Activated CD8-positive, alpha-beta memory T cell treated with anti-CD3 and anti-CD28 coated beads for 1 hour (primary cell): ENCODE measurements at places on chromosomes 16 and 17.

GRCh38 chr16:75556431-75556950 lies 439 bp upstream of the TMEM231 start:
- DNase-seq, result no peak

GRCh38 chr16:73033271-73033998 lies 14.5 kb downstream of the ZFHX3 start:
- DNase-seq, result no peak

GRCh38 chr16:27429981-27430441 lies 28.0 kb downstream of the IL21R start:
- DNase-seq, result no peak

DNA sequence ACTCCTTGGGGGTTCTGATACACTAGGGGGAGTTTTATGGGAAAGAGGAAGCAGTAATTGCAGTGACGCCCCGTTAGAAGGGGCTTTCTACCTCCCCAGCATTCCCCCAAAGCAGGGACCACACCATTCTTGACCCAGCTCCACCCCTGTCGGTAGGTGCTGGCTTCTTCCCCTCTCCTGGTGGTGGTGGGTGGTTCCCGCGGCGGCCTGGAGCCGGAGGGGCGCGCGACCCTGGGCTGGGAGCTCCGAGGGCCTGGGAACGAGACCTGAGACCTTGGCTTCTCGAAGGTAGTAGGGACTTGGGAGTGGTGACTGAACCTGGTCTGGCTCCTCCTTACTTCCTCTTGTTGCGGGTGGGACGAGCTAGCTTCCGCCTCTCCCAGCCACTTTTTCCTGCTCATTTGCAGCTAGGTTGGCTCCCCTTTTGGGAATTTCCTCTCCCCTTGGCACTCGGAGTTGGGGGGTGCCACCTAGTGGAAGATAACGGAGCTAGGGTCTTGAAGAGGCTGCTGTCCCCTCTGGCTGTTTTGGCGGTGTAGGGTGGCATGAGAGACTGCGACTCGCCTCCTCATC lies 438 bp downstream of the GRN start:
- DNase-seq, result no peak
